Activated naive CD4-positive, alpha-beta T cell (primary cell): ENCODE measurements at places on chromosomes 6 and 20.

GRCh38 chr6:34791164-34791700, 651 bp upstream of the BLTP3A start:
- peak; percentile 40 for DNase-seq

GRCh38 chr6:15336900-15337560, 91.2 kb downstream of the JARID2 start:
- DNase-seq: no peak

- no peak for DNase-seq
Measured at GRCh38 chr6:144141470-144141869, 8.8 kb upstream of the STX11 start.

- no peak for DNase-seq
Measured at GRCh38 chr6:26044140-26045064, 42.8 kb upstream of the HFE start.

DNA sequence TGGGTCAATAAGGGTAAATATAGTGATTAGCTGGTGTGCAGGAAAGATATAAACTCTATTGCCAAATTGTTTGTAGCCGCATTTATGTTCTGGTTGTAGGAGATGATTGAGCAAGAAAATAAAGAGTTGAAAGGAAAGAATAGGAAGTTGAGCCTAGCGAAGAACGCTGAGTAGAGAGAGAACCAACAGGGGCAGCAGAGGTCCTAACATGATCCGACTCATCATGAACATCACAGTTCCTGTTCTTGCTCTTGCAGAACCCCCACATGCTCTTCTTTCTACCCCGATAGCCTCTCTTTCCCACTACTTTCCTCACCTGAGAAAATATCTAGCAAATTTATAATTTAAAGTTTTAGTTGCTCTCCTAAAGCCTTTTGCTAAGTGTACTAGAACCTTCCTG, 9.9 kb upstream of the ID4 start:
- no peak for DNase-seq

GRCh38 chr6:129750360-129750759, 40.4 kb upstream of the ARHGAP18 start:
- no peak for DNase-seq

GRCh38 chr6:136365776-136366354, 76.2 kb upstream of the BCLAF1 start:
- no peak for DNase-seq

GRCh38 chr6:12113190-12113577, 101.1 kb downstream of the HIVEP1 start:
- DNase-seq: no peak

DNA sequence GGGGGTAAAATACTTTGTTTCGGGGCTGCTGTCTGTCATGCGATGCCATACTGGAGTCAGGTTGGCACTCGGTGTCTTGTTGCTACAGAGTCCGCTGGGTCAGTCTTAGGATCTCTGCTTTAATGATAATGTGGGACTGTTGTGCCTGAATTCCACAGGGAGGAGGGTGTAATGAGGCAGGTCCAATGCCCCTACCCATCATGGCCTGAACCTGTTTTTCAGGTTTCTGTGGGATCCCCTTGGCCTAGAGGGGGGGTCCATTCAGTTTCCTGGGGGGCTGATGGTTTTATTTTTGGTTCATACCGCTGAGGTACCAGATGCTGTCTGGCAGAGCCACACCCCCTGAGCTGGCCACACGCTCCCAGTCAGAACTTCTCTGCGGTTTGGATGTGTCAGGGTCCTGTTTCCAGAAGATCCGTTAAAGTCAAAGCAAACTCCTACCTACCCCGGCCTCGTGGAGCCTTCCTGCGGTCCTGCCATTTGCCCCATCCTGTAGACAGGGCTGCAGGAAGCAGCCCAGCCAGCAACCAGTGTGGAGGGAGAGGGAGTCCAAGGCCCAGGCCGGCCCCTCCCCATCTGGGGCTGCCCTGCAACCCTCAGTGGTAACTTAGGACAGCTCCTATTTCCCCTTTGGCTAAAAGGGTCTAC, 69.7 kb downstream of the TCP11 start:
- DNase-seq: no peak

GRCh38 chr20:38450412-38450975, 15.4 kb upstream of the SNHG17 start:
- DNase-seq: no peak

DNA sequence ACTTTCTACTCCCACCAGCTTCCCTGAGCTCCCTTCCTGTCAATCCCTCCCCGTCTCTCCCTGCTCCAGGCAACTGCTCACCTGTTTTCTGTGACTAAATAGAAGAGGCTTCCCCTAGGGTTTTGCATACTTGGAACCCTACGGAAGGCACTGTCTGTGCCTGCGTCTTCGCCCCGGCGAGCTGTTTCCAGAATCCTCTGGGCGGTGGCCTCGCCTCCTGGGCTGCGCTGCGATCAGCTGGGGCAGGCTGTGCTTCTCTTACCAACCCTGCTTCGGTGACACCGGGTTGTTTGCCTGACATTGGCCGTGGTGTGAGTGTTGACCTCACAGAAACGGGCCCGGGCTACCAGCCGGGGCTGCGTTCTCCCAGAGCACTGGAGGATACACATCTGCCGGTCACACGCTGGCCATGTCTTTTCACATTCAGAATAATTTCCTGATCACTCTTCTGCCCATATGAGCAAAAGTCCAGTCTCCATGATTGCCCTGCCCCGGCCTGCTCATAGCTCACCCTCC, 29.4 kb upstream of the CCR6 start:
- DNase-seq: no peak

DNA sequence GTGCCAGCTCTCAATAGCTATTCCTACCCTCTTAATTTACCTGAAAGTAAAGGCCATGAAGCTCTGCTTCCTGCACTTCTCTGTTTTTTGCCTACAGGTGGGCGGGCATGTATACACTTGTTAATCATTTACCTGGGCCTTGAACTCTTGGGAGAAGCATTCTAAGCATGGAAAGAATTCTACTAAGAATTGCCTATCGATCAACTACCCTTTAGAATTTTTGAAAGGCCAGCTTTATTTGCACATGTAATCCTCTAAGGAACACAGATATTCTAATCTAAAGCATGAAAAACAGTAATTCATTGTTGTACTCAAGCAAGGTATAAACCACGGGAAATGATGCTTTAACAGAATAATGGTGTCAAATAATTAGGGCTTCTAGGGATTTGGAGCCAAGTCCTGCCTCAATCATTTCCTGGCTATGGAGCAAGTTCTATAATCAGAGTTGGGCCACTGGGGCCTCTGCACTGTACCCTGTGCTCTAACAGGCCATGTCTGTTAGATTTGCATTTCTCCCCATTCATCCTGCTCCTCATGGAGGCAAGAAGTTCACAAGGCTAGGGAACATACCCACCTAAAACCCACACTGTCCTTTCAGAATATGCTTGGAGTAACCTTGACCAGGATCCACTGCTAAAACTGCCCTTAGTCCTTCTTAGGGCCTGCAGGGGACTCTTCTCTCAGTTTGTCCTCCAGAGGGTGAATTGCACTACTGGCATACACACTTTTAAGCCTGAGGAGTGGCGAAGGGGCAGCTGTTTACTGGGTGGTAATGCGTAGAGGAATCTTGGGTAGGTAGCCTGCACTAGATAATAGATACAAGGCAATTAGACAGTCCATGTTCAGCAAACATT, 276.4 kb upstream of the JAG1 start:
- no peak for DNase-seq

- DNase-seq: no peak
Measured at GRCh38 chr6:46054516-46054915, 38.9 kb upstream of the CLIC5 start.
